ENCODE measurements at places on chromosomes 7 and 10.

DNA sequence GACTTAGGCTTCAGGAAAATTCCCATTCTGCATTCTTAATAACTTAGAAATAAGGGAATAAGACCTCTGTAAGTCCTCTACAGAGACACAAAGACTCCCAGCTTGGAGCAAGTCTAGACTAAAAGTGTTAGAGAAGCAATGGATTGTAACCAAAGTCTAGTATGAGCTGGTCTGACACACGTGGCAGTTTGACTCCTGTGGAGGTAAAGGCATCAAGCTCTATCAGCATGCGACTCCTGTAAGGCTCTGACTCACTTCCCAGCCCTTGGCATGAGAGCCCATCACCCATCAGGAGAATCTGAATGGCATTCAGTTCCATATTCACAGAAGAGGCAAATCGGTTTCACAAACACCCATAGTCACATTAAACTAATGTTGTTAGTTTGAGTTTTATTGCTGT, 4.4 kb upstream of the VSTM4 start:
- no peak for DNase-seq

GRCh38 chr10:98339799-98340198, 71.8 kb upstream of the LOXL4 start:
- no peak for DNase-seq

DNA sequence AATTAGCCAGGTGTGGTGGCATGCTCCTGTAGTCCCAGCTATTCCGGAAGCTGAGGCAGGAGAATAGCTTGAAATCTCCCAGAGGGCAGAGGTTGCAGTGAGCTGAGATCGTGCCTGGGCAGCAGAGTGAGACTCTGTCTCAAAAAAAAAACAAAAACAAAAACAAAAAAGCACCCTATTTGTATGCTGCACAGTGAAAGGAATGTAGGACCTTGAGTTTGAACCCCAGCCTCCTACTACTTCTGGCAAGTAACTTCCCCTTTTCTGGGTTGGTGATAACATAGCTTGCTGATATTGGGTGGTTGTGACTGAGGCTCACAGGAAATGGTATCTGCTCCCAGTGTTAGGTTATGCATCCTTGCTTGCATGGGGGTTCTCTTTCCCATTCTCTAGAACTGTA, 205.3 kb downstream of the BUB3 start:
- DNase-seq, result no peak

DNA sequence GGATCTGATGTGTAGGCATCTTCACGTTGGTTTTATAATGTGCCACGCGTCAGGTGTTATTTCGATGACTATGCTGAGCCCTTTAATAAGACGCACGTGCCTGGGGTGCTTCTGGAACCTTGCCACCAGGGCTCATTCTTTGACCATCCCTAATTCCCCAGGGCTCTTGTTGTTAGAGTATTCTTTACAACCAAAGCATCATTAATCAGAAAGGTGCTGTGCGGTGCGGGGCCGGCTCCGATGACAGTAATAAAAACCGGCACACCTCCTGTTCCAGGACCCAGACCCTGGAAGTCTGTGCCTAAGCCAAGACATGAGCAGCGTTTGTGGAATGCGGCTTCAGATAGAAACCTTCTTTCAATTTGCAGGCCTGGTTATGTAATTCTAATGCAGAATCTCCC, 58.4 kb downstream of the MGMT start:
- DNase-seq, result no peak

DNA sequence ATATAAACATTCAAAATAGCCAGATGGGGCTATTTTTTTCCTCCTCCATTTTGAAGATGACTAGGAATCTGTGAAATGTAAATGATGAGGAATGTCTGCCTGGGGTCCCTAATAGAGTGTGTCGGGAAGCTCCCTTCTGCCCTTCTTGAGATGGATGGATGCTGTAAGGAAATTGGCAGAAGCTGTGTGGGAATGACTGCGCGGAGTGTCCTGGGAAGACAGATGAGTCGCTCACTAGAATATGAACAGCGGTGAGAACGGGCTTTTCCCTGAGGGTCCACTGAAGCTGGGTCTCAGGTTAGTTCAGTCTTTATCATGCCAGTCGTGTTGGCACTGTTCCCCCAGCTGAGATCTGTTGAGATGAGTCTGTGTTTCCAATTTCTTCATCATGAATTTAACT, 75.1 kb upstream of the PLPP4 start:
- no peak for DNase-seq

- no peak for DNase-seq
Observed at GRCh38 chr10:13525663-13526062, 3.2 kb downstream of the BEND7 start.

- DNase-seq, result no peak
Observed at GRCh38 chr7:50220273-50220672, 84.2 kb upstream of the IKZF1 start.

DNA sequence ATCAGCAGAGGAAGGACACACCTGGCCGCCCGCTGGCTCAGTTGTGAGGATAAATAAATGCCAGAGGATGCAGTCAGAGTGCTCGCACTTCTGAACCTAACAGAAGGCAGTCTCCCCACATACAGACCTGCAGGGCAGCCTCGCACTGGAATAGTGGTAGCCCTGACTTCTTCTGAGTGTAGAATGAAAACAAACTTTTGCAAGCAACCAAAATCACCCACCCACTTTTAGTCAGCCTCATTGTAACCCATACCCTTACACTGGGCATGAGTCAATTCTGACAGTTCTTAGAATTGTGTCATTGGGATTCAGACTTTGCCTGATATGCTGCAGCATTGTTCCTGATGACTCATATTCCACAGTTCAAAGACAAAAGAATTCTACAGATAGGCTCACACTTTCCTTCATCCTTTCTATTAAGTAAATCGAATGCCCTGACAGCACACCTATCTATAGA, 167.0 kb upstream of the CDK1 start:
- DNase-seq, result peak; percentile 39

- no peak for DNase-seq
Observed at GRCh38 chr7:99449326-99449725, 10.6 kb downstream of the CPSF4 start.

GRCh38 chr10:124602121-124602561, 140.5 kb downstream of the LHPP start:
- no peak for DNase-seq

DNA sequence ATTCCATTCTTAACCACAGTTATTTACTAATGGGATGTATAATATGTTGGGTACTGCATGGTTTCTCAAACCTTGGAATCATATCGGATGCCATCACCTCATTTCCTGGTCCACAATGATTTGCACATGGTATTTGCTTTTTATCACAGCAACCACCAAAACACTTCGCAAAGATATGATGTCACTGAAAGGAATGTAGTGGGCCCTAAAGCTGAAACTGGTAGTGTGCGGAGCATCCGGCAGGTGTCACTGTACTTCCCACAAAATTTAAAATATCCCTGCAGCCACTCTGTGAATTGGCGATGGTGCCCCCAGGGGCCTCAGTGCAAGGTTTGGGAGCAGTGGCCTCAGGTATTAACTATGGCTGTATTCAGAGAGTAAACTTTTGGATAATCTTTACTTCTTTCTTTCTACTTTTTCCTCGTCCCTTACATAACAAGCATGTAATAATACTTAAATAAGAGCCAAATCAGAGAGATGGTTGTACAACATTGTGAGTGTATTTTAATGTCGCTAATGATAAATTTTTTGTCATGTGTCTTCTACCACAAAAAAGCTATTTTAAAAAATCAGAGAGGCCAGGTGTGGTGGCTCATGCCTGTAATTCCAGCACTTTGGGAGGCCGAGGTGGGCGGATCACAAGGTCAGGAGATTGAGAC, 66.2 kb downstream of the FAM241B start:
- DNase-seq, result no peak

GRCh38 chr10:118904286-118904685, 125.2 kb upstream of the NANOS1 start:
- no peak for DNase-seq

All from T1000 (cell line).